ENCODE measurements at places on chromosomes 12 and 14. TPM values are rescaled to one million over a fixed set of nuclear protein-coding genes. Genes with fewer than 3 reads are reported as not detected.

- no peaks in the 10 kb centered on the region for H3K27me3 ChIP-seq
- no peak overlapping the region for H3K27ac ChIP-seq
- no peak overlapping the region for H3K4me3 ChIP-seq
- H3K36me3 ChIP-seq = peaks cover 2% of the 10 kb centered on the region
- no peak for DNase-seq
These were observed 13.3 kb downstream of the LLPH start for GRCh38 chr12:66117242-66117641.

- DNase-seq = no peak
- H3K4me1 ChIP-seq = no peaks in the 10 kb centered on the region
- no peaks in the 10 kb centered on the region for H3K27me3 ChIP-seq
- H3K27ac ChIP-seq = peak overlapping the region; percentile 87
- H3K36me3 ChIP-seq = peaks cover 10% of the 10 kb centered on the region
- no peak overlapping the region for H3K4me3 ChIP-seq
These were observed 86.8 kb downstream of the RFLNA start for GRCh38 chr12:124381456-124382296.

GRCh38 chr14:53408175-53408879 lies 255.2 kb upstream of the DDHD1 start:
- H3K4me3 ChIP-seq = no peak overlapping the region
- H3K27ac ChIP-seq = no peak overlapping the region
- no peaks in the 10 kb centered on the region for H3K27me3 ChIP-seq
- no peaks in the 10 kb centered on the region for H3K36me3 ChIP-seq
- no peak for DNase-seq
- H3K4me1 ChIP-seq = peaks cover 3% of the 10 kb centered on the region

- no peaks in the 10 kb centered on the region for H3K27me3 ChIP-seq
- no peak for DNase-seq
- H3K4me3 ChIP-seq = no peak overlapping the region
- H3K36me3 ChIP-seq = peaks cover 36% of the 10 kb centered on the region
These were observed 10.9 kb downstream of the DCP1B start for GRCh38 chr12:1993341-1993740.

- H3K27ac ChIP-seq = no peak overlapping the region
- H3K36me3 ChIP-seq = no peaks in the 10 kb centered on the region
- no peaks in the 10 kb centered on the region for H3K4me1 ChIP-seq
- DNase-seq = no peak
- peaks cover under 1% of the 10 kb centered on the region for H3K27me3 ChIP-seq
These were observed 22.7 kb upstream of the PRIMA1 start for GRCh38 chr14:93811020-93811419.

DNA sequence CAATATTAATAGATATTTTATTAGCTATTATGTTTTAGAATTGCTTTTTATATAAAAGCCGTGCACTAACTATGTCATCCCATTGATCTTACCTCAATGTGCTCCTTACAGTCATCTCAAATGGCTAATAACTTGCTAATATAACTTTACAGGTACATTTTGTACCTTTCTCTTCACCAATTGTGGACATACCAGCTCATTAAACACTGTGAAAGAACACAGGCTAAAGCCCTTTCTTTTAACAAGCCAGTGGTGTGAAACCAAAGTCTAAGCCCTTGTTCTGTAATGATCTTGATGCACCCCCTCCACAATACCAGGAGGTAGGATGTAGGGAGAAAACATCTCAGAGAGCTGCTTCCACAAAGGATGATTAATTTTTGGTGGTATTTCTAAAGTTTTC lies 675.3 kb upstream of the USP15 start:
- H3K4me3 ChIP-seq = no peak overlapping the region
- no peak overlapping the region for H3K27ac ChIP-seq
- no peaks in the 10 kb centered on the region for H3K4me1 ChIP-seq
- no peak for DNase-seq
- peaks cover 2% of the 10 kb centered on the region for H3K36me3 ChIP-seq
- no peaks in the 10 kb centered on the region for H3K27me3 ChIP-seq

- no peak overlapping the region for H3K27ac ChIP-seq
- H3K4me3 ChIP-seq = no peak overlapping the region
- peaks cover 3% of the 10 kb centered on the region for H3K4me1 ChIP-seq
- H3K27me3 ChIP-seq = no peaks in the 10 kb centered on the region
- DNase-seq = no peak
These were observed 152.8 kb downstream of the RIMBP2 start for GRCh38 chr12:130563323-130563722.

GRCh38 chr14:83960832-83961512 lies 1569.0 kb upstream of the FLRT2 start:
- no peaks in the 10 kb centered on the region for H3K4me1 ChIP-seq
- no peak overlapping the region for H3K4me3 ChIP-seq
- no peaks in the 10 kb centered on the region for H3K27me3 ChIP-seq
- no peak for DNase-seq
- H3K27ac ChIP-seq = no peak overlapping the region
- no peaks in the 10 kb centered on the region for H3K36me3 ChIP-seq

- H3K36me3 ChIP-seq = no peaks in the 10 kb centered on the region
- no peak overlapping the region for H3K27ac ChIP-seq
- no peak overlapping the region for H3K4me3 ChIP-seq
- DNase-seq = no peak
- H3K4me1 ChIP-seq = no peaks in the 10 kb centered on the region
- H3K27me3 ChIP-seq = peaks cover 61% of the 10 kb centered on the region
These were observed 4.5 kb upstream of the BEGAIN start for GRCh38 chr14:100591453-100592371.

GRCh38 chr12:24838531-24838950 lies 110.4 kb downstream of the BCAT1 start:
- DNase-seq = no peak
- peaks cover 2% of the 10 kb centered on the region for H3K36me3 ChIP-seq
- no peaks in the 10 kb centered on the region for H3K27me3 ChIP-seq
- no peak overlapping the region for H3K27ac ChIP-seq
- H3K4me1 ChIP-seq = no peaks in the 10 kb centered on the region

GRCh38 chr14:48373981-48374380 lies 698.6 kb upstream of the MDGA2 start:
- H3K36me3 ChIP-seq = peaks cover under 1% of the 10 kb centered on the region
- no peak overlapping the region for H3K27ac ChIP-seq
- no peaks in the 10 kb centered on the region for H3K27me3 ChIP-seq
- DNase-seq = no peak
- peaks cover 15% of the 10 kb centered on the region for H3K4me1 ChIP-seq

- DNase-seq = no peak
- H3K27ac ChIP-seq = no peak overlapping the region
- no peaks in the 10 kb centered on the region for H3K36me3 ChIP-seq
- H3K4me3 ChIP-seq = no peak overlapping the region
These were observed 28.2 kb downstream of the RPS6KA5 start for GRCh38 chr14:91032248-91032647.

GRCh38 chr14:68987653-68988036 lies 8.5 kb upstream of the ACTN1 start:
- no peaks in the 10 kb centered on the region for H3K36me3 ChIP-seq
- H3K27me3 ChIP-seq = peaks cover 7% of the 10 kb centered on the region
- H3K4me1 ChIP-seq = peaks cover 8% of the 10 kb centered on the region

- H3K27ac ChIP-seq = no peak overlapping the region
- H3K27me3 ChIP-seq = peaks cover 61% of the 10 kb centered on the region
- DNase-seq = peak; percentile 11
- peaks cover 27% of the 10 kb centered on the region for H3K4me1 ChIP-seq
These were observed 1.3 kb downstream of the TRHDE start for GRCh38 chr12:72273499-72273837.

- no peak overlapping the region for H3K27ac ChIP-seq
- H3K36me3 ChIP-seq = no peaks in the 10 kb centered on the region
- no peak overlapping the region for H3K4me3 ChIP-seq
- no peaks in the 10 kb centered on the region for H3K4me1 ChIP-seq
- DNase-seq = no peak
- peaks cover 19% of the 10 kb centered on the region for H3K27me3 ChIP-seq
These were observed 183.9 kb downstream of the PIWIL1 start for GRCh38 chr12:130521375-130522124.

- no peak for DNase-seq
- H3K27me3 ChIP-seq = peaks cover 6% of the 10 kb centered on the region
- no peaks in the 10 kb centered on the region for H3K36me3 ChIP-seq
- H3K27ac ChIP-seq = no peak overlapping the region
These were observed 8.6 kb downstream of the BCL2L14 start for GRCh38 chr12:12079291-12079690.

GRCh38 chr14:38209572-38210557 lies 2.2 kb downstream of the SSTR1 start:
- DNase-seq = no peak
- no peak overlapping the region for H3K27ac ChIP-seq
- H3K27me3 ChIP-seq = peaks cover 80% of the 10 kb centered on the region
- peaks cover 26% of the 10 kb centered on the region for H3K4me1 ChIP-seq
- no peaks in the 10 kb centered on the region for H3K36me3 ChIP-seq

- DNase-seq = no peak
- H3K36me3 ChIP-seq = no peaks in the 10 kb centered on the region
- H3K4me3 ChIP-seq = no peak overlapping the region
These were observed 50.3 kb downstream of the HECTD4 start for GRCh38 chr12:112331886-112332285.

GRCh38 chr12:94426049-94426448 lies 33.6 kb downstream of the CEP83 start:
- peaks cover 8% of the 10 kb centered on the region for H3K4me1 ChIP-seq
- no peaks in the 10 kb centered on the region for H3K27me3 ChIP-seq
- no peak for DNase-seq

DNA sequence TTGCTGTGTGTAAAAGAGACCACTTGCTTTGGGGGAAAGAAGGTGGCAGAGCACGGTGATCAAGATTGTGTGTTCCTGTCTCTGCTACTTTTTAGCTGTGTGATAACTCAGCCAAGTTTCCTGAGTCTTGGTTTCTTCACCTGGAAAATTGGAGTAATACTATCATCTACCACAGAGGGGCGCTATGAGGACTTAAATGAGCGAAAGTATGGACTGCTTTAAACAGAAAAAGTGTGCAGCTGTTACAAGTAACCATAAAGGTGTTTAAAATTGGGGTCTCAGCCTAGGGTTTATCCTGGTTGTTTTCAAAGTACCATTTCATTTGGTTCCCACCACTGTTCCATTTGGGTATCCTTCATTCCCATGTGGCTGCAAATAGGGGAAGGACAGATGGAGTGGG lies 65.9 kb upstream of the WSCD2 start:
- H3K27ac ChIP-seq = no peak overlapping the region
- peaks cover 2% of the 10 kb centered on the region for H3K27me3 ChIP-seq
- no peaks in the 10 kb centered on the region for H3K36me3 ChIP-seq
- H3K4me1 ChIP-seq = no peaks in the 10 kb centered on the region
- DNase-seq = no peak
- H3K4me3 ChIP-seq = no peak overlapping the region

GRCh38 chr12:12273291-12273957 lies 6.6 kb upstream of the LRP6 start:
- DNase-seq = no peak
- no peak overlapping the region for H3K4me3 ChIP-seq
- H3K27ac ChIP-seq = no peak overlapping the region
- peaks cover 1% of the 10 kb centered on the region for H3K36me3 ChIP-seq
- H3K4me1 ChIP-seq = peaks cover 5% of the 10 kb centered on the region

DNA sequence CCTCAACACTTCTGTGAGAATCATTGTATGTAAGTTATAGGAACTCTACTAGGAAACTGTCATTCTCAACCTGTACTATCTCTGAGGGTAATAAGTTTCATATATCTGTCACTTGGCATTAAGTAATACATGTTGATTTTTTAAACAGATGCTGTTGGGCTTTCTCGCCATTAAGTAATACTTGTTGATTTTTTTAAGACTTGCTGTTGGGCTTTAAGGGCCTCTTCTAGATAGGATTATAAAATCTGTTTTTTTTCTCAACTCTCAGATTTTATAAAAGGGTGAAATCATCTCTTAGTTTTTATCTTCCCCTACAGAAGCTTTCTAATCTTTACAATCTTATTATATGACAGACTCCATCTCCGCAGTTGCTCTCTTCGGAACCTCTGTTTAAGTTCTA lies 5.6 kb downstream of the WASHC4 start:
- no peak overlapping the region for H3K4me3 ChIP-seq
- H3K27ac ChIP-seq = no peak overlapping the region
- H3K4me1 ChIP-seq = peaks cover 20% of the 10 kb centered on the region
- H3K36me3 ChIP-seq = peaks cover 14% of the 10 kb centered on the region

GRCh38 chr12:53006810-53007309 lies 604 bp downstream of the EIF4B start:
- peak overlapping the region; percentile 100 for H3K4me3 ChIP-seq
- peak overlapping the region; percentile 99 for H3K27ac ChIP-seq
- no peaks in the 10 kb centered on the region for H3K27me3 ChIP-seq

GRCh38 chr14:70660967-70661893 lies 19.5 kb downstream of the TTC9 start:
- DNase-seq = no peak
- H3K27ac ChIP-seq = no peak overlapping the region
- H3K4me3 ChIP-seq = no peak overlapping the region
- H3K36me3 ChIP-seq = peaks cover 3% of the 10 kb centered on the region

DNA sequence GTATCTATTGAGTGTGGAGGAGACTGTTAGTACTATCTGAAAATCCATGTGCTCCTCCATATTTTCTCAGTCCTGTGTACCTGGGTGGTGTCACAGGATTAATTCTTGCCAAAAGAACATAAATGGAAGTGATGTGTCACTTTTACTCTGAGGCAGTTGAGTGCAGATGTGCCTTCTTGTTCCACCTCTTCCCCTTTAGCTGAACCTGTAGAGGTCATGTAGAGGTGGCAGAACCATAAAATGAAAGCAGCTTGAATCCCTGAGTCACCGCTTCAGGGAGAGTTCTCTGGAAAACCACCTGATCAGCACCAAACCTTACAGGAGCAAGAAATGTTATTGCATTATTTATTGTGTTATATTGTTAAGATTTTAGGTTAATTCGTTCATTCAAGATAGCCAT lies 14.7 kb upstream of the SLC25A3 start:
- no peaks in the 10 kb centered on the region for H3K27me3 ChIP-seq
- peaks cover 6% of the 10 kb centered on the region for H3K4me1 ChIP-seq
- no peak overlapping the region for H3K27ac ChIP-seq
- DNase-seq = no peak
- H3K4me3 ChIP-seq = no peak overlapping the region

Gene DPPA3
- not detected for total RNA-seq

Gene SMARCD1
- total RNA-seq = 167 TPM

Gene SYNDIG1L
- total RNA-seq = 0.34 TPM

Gene OR11H12
- total RNA-seq = not detected

Gene ADGRD1
- total RNA-seq = 6.6 TPM

Gene HOXC5
- 2.7 TPM for total RNA-seq

Gene SLCO1B1
- 0.17 TPM for total RNA-seq

Gene TMX1
- total RNA-seq = 31.3 TPM

Gene PLD4
- 0.05 TPM for total RNA-seq

Gene SPX
- total RNA-seq = 2.6 TPM

Gene NKX2-1
- not detected for total RNA-seq

Gene DPF3
- total RNA-seq = 3.0 TPM

Gene CKB
- 929 TPM for total RNA-seq

Gene RAN
- 803 TPM for total RNA-seq
